Hepatocyte (in vitro differentiated cells): ENCODE measurements at places on chromosomes 4 and X.

- no peak for DNase-seq
Measured at GRCh38 chr4:183082053-183082452, 17.0 kb upstream of the WWC2 start.

GRCh38 chrX:69361311-69361845 lies 142.7 kb upstream of the NALF2 start:
- peak; percentile 32 for DNase-seq

GRCh38 chr4:55801498-55801897 lies 18.1 kb upstream of the EXOC1L start:
- DNase-seq: no peak

- DNase-seq: peak; percentile 3
Measured at GRCh38 chr4:2292646-2293108, 30.8 kb upstream of the MXD4 start.

DNA sequence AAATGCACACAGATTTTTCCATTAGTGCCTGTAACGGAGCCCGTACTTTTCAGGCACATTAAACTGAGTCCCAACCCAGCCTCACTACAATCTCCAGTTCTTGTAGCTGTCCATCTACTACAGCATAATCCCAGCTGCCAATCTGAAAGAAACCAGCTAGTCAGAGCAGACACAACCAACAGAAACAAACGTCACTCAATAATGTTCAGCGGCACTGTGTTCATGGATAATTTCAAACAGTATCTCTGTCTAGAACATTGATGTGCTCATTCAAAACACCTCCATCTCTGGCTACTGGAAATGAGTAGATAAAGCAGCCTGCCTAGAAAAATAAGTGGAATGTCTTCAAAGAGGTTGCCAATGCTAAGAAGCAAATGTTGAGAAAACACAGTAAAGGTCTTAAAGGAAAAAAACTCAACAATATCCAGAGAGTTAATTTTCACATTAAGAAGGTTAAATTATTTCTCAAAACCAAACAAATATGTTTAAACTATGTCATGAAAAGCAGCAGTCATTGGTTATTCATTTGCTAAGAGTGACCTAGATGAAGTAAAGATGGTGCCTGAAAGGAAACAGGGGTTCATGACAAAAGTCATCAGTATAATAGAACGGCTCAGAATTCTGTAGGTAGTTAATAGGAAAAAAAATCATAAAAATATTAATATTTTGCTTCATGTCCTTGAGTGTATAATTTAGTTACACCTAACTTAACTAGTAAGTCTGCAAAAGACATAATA lies 245.1 kb upstream of the MAB21L2 start:
- no peak for DNase-seq

DNA sequence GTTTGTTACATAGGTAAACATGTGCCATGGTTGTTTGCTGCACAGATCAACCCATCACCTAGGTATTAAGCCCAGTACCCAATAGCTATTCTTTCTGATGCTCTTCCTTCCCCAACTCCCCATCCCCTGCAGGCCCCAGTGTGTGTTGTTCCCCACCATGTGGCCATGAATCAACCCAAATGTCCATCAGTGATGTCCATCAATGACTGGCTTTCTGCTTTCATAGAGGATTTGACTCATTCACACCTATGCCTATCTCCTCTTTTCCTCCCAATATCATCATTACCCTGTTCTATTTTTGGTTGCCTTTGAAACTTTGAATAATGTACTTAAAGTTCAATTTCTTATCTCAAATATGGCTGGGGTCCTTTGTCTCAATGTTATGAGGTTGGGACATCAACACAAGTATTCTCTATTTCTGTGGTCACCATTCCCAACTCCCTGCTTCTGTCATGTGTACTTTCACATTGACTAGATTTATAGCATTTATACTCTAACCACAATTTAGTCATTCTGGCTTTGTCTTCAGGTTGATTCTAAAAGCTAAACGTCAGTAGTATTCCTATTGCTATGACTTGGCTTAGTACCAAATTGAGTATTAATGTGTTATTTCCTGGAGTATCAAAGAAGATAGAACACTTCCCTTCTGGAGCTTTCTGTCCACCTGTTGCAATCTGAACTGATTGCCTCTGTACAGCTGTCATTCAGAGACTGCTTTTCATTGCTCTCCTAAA lies 107.2 kb downstream of the TAB3 start:
- no peak for DNase-seq

GRCh38 chr4:6538575-6538974 lies 36.4 kb upstream of the MAN2B2 start:
- no peak for DNase-seq

DNA sequence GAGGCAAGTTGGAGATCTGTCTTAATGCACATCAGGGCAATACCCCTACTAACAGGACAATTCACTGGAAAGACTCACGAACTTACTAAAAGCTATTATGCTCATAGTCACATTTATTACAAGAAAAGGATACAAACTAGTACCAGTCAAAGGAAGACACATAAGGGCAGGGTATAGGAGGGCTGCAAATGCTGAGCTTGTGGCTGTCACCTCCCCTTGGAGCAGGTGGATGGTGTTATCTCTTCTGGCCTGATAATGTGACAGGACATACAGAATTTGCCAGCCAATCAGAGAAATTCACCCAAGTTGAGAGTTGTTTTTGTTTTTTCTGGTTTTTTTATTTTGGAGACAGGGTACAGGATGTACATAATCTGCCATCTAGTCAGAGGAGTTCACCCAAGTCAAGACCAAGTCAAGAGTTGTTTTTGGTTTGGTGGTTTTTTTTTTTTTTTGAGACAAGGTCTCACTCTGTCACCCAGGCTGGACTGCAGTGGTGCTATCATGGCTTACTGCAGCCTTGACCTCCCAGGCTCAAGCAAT lies 8.8 kb downstream of the HERC5 start:
- DNase-seq: no peak

DNA sequence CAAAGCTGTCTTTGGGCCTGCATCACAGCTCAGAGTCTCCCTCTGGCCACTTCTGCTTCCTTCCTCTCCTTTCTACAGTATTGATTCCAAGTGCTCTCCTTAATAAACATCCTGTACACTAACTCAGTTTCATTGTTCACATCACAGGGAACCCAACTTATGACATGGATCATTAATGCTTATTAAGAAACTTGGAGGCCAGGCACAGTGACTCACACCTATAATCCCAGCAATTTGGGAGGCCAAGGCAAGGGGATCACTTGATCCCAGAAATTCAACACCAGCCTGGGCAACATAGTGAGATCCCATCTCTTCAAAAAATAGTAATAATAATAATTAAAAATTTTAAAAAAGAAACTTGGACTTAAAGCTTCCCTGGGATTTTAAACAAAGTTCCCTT lies 89.2 kb upstream of the EFHC2 start:
- DNase-seq: no peak

GRCh38 chr4:625631-626161 lies 323 bp downstream of the PDE6B start:
- DNase-seq: no peak

- no peak for DNase-seq
Measured at GRCh38 chr4:129264008-129264657, 168.2 kb downstream of the C4orf33 start.

DNA sequence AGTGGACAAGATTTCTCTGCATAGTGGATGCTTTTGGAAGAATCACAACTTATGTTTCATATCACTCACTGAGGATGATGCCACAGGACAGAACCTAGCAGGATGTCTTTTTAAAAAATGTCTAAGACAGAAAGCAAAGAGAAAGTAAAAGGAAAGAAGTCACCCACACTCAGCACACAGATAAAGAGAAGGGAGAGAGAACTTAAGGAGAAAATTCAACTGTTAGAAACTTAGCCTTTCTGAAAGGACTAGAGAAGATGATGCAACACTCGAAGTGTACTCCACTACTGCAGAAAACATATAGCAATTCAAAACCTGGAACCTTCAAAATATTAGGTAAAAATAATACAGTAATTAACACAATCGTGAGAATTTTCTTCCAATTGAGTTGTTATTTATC lies 52.8 kb upstream of the STK26 start:
- DNase-seq: no peak

GRCh38 chrX:139815771-139816170 lies 107.8 kb upstream of the MCF2 start:
- DNase-seq: no peak

GRCh38 chrX:15563056-15563455 lies 37.7 kb downstream of the ACE2 start:
- DNase-seq: no peak

DNA sequence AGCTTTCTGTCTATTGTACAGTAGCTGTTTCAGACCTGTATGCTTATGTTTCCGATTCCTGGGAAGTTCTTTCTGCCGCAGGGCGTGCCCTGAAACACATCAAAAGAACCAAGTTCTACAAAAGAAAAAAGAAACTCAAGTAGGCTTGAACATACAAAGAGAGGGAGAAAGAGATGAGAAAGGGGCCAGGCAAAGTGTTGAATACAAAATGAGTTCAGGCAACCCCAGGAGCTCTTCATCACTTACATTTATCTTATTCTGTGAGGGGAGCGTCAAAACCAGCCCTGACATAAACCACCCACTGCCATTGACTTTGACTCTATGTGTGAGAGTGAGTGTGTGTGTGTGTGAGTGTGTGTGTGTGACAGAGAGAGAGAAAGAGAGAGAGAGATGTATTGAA lies 26.5 kb upstream of the ATOH1 start:
- no peak for DNase-seq

DNA sequence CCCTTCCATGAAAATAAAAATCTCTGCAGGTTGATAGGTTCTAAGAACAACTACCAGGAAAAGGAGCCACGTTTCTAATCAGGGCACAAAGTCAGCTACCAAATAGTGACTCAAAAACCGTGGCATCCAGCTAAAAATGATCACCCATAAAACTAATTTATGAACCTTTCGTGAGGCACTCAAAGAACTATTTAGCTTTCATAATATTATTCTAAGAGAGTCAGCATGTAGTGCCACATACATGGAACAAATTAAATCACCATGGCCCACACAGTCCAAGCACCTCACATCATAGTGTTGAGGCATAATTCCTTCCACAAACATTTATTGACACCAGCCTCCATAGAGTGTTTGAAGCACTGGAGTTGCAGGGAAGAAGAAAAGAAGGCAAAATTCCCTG lies 252.0 kb upstream of the PPARGC1A start:
- no peak for DNase-seq

DNA sequence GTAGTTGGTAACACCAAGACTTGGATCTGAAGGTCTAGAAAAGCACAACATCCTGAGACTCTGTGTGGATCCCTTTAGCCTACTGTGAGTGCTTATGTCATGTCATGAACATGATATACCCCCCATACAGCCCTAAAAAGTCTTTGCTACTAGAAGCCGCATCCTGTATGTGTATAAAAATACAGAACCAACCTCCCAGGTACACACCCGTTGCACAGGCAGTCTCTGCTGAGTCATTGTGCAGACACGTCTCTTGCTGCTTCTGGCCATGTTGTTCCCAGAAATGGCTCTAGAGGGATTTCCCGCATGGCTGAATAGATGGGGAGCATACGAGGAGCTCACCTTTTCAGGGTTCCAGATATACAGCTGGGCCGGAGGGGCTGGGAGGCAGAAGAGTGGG lies 93.3 kb downstream of the MAMLD1 start:
- no peak for DNase-seq

- DNase-seq: no peak
Measured at GRCh38 chrX:139692506-139692849, 15.5 kb downstream of the MCF2 start.

GRCh38 chr4:106652095-106652494 lies 283.5 kb upstream of the GIMD1 start:
- DNase-seq: no peak

GRCh38 chr4:153916273-153916755 lies 127.4 kb upstream of the SFRP2 start:
- DNase-seq: no peak

DNA sequence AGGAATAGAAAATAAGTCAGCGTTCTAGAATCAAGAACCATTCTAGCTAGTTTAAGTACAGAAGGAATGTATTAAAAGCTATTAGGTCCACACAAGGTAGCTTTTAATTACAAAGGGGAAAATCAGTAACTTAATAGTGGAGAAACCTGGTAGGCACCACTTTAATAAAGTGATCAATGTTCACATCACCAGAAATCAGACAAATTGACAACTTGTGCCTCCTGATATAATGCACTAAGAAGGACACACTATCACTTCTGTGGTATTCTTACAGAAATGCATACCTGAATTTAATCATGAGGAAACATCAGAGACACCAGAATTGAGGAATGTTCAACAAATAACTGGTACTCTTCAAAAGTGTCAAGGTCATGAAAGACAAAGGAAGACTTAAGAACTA lies 54.9 kb downstream of the NYX start:
- no peak for DNase-seq

DNA sequence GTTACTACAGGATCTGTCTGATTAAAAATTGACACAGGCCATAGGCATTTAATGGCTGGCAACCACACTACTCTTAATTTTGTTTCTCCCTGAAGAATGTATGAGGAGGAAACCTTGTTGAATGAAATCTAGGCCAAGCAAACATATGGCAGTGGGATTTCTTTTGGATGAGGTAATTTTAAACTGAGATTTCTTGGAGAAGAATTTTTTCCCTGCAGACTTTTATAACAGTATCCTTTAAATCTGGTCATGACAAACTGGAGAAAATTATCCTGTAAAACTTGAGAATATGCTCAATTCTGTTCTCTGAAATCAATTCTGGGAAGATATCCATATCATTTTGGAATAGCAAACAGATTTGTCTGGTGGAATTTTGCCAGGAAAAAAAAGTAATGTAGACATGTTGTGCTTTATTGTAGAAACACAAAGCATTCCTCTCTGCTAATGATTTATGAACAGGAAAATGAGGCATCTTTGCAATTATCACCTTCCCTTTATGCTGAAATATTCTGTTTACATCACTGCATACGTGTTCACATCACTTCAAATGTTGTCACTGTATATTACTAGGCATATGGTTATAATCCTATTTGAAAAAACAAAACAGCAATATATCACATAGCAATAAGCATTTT lies 108.3 kb upstream of the ARSJ start:
- no peak for DNase-seq

GRCh38 chr4:41887821-41888686 lies 47.2 kb upstream of the TMEM33 start:
- peak; percentile 71 for DNase-seq

GRCh38 chrX:44280116-44280515 lies 63.4 kb downstream of the EFHC2 start:
- no peak for DNase-seq

DNA sequence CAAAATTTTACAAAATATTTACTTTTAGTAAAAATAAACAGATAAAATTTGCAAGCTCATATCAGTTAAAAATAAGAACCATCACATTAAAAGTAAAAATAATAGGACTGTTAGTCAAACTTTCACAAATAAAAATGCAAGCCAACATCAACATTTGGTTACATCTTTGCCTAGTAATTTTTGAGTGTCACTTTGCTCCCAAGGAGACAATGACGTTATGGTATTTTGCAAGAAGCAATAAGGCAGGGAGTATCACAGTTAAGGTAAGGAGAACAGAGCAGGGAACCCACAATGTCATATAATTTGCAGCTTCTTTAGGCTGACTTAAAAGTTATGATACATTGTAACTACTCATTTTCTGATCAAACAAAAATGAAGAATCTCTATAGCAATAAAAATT lies 98.7 kb downstream of the ATP8A1 start:
- DNase-seq: no peak

GRCh38 chrX:146036000-146036399 lies 218.4 kb downstream of the SLITRK2 start:
- no peak for DNase-seq
